Hematopoietic multipotent progenitor cell (in vitro differentiated cells): ENCODE measurements at places on chromosomes 11 and 22.
A peak's percentile ranks its signal among the peaks of the same experiment; 100 is the strongest.

DNA sequence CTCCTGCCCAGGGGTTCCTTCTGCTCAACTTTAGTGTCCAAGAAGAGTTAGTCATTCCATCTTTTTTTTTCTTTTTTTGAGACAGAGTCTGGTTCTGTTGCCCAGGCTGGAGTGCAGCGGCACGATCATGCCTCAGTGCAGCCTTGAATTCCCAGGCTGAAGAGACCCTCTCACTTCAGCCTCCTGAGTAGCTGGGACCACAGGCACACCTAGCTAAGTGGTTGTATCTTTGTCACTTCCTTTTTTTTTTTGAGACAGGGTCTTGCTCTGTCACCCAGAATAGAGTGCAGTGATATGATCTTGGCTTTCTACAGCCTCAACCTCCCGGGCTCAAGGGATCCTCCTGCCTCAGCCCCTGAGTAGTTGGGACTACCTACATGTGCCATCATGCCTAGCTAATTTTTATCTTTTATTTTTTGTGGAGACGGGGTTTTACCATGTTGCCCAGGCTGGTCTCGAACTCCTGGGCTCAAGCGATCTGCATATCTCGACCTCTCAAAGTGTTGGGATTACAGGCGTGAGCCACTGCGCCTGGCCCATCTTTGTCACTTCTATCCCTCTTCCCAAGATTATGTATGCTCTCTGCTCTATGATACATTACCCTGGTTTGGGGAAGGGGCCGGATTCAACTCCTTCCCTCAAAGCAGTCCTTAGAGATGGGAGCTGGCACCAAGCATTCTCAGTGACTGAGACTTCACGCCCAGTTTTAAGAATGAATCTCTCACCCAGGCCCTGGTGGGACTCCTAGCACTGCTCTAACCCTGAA, 10.0 kb downstream of the SSH3 start:
- DNase-seq, result no peak

- DNase-seq, result peak; percentile 87
Observed at GRCh38 chr11:128726458-128727139, 32.7 kb downstream of the FLI1 start.

DNA sequence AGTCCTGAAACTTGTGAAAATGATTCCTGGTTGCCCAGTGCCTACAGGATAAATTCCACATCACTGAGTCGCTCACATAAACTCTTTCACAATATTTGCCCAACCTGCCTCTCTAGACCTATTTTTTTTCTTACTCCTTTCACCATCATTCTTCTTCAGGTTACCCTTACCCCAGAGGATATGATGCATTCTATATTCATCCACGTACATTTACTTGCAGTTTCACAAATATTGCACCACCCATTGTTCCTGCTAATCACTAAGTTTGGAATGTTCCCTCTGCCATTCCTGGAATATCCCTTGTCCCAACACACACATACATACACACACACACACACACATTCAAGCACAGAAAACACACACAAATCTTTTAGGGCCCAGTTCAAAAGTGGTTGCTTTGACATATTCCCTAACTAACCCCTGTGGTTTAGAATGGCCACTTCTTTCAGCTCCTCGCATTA, 379.5 kb downstream of the ETS1 start:
- DNase-seq, result no peak

DNA sequence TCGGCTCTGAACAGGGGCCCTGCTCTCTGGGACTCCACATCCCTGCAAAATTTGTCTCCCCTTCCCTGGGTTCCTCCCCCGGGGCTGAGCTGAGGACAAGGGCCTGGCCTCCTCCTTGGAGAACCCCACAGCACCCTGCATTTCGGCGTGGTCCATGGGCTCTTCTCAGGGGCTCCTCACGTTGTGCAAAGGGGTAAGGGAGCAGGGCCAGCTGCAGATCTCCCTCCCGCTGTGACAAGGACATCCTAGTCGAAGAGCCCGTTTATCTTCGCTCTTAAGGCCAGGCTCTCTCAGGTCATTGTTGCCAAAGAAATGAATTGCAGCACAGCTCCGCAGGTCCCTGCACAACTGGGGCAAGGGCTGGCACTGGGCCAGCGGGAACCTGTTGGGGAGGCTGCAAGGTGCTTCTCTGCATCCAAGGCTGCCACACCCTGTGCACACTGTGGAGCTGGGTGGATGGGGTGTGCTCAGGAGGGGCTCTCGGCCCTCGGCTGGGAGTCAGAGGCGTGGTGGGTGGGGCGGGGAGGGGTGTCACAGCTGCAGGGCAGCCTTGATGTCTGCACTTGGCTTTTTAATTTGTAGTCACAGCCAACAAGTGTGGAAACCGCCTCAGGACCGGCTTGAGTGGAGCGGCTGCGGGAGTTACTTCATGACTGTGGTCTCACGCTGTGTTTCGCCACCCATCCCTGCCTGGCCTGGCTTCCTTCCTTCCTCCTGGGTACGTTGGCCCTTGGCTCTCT, 26.6 kb upstream of the SEPTIN5 start:
- no peak for DNase-seq

DNA sequence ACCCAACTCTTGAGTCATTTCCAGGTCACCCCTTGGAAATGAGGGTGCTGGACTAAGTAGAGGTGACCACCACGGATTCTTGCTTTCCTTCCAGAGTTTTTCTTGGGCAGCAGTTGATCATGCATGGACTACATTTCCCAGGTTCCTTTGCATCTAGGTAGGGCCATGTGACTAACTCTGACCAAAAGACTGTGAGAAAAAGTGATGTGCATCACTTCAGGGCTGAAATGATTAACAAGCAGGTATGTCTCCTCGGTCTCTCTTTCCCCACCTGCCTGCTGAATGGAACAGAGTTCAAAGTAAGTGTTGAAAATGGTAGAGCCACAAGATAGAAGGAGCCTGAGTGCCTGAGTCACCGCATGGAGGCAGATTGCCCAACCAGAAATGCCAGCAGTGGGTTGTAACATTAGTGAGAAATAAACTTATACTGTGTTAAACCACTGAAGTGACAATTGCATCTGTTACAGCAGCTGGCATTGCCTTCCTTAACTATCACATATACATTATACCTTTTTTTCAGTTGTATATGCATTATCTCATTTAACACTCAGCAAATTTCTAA, 113.5 kb downstream of the MN1 start:
- no peak for DNase-seq

DNA sequence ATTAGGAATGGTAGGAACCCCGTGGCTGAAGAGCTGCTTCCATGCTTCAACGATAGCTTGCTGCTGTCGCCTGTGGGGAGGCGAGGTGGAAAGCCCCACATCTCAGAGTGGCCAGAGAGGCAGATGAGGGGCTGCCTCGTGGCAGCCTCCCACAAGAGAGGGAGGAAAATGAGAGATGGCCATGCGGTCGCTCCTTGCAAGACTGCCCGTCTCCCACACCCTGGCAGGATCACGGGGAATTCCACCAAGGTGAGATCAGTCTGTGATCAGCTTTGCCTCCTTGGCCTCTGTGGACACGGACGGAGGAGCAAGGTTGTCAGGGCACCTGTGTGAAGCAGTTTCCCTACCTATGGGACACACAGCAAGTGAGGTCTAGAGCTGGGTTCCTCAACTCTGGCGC, 3.0 kb downstream of the CRYBA4 start:
- DNase-seq, result no peak

DNA sequence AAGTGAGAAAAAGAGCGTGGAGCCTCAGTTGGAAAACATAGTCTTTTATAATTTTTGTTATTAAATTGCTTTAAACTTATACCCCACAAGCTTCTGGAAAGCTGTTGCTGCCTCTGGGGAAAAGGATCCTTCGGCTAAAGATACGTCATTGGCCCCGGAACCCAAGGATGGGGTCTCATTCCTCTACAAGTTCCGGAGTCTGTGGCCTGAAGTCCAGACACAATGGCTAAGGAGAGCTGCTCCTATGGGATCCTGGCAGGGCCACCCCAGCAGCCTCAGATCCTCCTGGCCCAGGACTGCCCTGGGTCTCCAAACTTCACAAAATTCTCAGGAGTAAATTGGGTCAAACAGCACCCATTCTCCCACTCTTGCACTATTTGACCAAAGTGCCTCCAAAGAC, 5.9 kb downstream of the WT1 start:
- DNase-seq, result no peak

DNA sequence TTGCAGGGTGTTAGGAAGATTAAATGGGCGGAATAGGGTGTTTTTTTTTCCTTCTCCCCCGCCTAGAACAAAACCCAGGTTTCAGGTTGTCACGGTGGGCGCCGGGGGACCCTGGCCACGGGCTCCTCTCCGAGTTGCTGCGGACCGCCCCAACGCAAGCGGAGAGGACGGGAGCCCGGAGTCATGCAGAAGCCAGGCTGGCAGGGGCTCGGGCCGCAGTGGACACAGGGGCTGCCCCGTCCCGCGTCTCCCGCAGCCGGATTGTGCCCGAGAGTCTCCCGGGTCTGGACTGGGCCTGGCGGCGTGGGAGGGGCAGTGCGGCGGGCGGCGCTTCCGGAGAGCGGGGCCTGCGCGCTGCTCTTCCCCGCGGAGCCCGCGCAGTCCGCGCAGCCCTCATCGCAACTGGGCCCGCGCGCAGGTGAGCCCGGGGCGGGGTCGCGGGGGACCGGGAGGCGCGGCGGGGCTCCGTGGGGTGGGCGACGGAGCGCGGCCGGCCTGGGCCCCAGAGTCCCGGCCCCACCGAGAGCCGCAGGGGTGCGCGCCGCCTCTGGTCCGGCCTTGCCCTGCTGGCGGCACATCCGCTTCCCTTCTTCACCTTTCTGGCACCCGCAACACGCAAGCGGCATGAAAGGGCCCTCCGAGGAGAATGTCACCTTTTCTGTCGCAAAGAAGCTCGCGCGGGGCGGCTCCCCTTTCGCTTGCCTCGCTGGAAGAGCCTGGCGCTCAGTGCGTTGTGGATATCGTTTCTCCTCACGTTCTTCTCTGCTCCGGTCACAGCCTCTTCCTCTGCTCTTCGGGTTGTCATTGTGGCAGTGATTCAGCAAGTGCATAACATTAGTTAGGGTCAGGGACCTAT, at the start of gene TIRAP:
TIRAP (plus strand) TSS at position 358 of the 856 bp plus-strand sequence. CDS start 7,802 bp downstream, outside the sequence.
- peak; percentile 54 for DNase-seq

DNA sequence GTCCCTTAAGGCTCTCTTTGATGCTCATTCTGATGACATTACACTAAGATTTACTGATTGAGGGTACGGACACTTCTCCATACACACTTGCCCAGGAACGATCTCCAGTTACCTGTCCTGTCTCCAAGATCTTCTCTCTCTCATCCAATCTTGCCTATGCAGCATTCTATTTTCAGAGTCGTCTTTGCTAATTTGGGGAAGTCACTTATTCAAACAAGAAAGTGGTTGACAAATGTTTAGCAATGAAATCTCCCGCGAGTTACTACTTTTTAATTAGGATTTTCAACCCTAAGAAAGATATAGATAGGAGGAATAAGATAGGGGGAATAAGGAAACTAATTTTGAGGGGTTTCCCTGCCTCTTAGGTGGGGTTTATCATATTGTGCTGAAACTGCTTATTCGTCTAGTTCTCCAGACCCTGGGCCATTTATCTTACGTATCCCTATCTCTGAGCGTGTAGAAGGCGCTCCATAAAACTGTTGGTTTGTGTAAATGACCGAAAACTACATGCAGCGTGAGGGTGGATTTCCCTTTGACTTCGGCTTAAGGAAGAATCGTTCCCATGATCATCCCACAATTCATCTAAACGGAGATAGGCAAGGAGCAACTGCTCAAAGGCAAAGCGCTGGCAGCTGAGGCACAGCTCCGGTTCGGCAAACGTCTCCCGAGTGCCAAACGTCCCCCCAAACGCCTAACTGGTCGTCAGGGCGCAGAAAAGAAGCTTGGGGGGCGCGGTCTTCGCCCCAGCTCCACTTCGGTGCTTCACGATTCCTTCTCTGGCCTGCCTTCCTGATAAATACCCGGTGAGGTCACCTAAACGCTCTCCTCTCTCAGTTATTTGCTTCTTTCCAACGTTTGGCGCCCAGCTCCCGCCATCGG, 804 bp downstream of the APIP start:
- peak; percentile 29 for DNase-seq

GRCh38 chr11:88569342-88569741, 231.8 kb upstream of the CTSC start:
- no peak for DNase-seq

GRCh38 chr11:84780689-84781293, 846.4 kb downstream of the DLG2 start:
- DNase-seq, result peak; percentile 23

GRCh38 chr22:48654492-48654891, 1173.2 kb downstream of the BRD1 start:
- no peak for DNase-seq

GRCh38 chr11:69906453-69906907, 87.3 kb upstream of the FGF3 start:
- no peak for DNase-seq

DNA sequence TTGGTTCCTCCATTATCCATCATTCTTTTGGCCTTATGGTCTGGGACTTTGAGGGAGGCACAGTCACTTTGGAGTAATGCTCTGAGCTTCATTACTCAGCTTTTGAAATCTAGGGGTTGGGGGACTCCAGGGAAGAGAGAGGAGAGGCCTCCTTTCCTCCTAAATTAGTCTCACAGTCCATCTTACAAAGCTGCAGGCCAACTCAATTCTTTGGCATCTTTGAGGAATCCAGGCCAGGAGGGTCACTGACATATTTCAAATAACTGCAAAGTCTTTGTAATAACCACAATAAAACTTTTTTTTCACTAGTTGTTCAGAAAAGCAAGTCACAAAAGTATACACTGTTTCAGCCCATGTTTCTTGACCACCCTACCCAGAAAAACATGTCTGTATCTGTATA, 73.3 kb upstream of the FAR1 start:
- no peak for DNase-seq

DNA sequence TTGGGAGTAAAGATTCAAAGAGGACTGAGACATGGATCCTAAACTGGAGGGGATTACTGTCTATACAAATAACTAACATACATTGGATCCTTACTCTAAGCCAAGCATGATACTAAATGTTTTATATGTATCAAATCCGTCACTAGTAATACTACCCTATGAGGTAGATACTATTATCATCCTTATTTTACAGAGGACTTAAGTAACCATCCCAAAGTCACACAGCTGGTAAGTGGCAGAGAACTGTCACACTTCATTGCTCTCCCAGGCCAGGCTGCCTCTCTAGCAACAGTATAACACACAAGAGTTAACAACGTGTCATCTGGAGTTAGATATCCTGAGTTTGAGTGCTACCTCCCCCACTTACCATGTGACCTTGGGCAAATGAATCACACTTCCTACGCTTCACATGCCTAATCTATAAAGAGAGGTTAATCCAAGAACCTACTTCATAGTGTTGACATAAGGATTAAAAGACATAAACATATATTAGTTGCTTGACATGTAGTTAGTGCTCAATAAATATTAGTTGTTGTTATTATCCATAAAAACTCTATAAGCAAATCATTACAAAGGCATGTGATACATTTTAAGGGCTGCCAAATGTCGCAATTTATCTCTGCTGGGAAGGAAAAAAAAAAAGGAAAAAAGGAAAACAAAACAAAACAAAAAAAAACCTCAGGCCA, 33.8 kb upstream of the SPON1 start:
- peak; percentile 9 for DNase-seq

- DNase-seq, result no peak
Observed at GRCh38 chr11:130612291-130612851, 163.9 kb downstream of the ADAMTS15 start.

DNA sequence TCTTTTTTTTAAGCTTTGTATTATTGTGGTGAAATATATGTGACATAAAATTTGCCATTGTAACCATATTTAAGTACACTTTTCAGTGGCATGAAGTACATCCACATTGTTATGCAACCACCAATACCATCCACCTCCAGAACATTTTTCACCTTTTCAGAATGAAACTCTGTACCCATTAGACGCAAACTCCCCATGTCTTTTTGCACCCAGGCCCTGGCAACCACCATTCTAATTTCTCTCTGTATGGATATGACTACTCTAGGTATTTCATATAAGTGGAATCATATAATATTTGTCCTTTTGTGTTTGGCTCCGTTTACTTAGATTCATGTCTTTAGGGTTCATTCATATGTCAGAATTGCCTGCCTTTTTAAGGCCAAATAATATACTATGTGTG, 182.8 kb upstream of the TBCEL start:
- DNase-seq, result no peak

GRCh38 chr22:48268771-48269552, 1506.5 kb downstream of the TBC1D22A start:
- DNase-seq, result no peak
